ENCODE measurements at places on chromosomes 11 and 22.

- DNase-seq, result no peak
Measured at GRCh38 chr11:35629511-35629910, 11.3 kb downstream of the FJX1 start.

DNA sequence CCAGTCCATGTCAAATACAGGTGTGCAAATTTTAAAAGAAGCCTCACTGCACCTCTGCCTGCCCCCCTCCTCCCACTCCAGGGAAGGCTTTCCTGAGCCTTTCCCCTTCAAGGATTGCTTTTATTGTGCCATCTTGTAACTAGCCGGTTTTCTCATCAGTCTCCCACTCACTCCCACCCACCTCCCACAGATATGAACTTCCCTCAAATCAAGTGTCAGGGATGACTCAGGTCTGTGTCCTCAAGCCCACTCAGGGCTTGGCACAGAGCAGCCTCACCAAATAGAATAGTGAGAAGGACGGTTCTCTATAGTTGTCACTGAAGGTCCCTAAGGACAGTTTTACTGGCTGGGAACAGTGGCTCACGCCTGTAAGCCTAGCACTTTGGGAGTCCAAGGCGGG, 43.0 kb downstream of the THAP12 start:
- no peak for DNase-seq

DNA sequence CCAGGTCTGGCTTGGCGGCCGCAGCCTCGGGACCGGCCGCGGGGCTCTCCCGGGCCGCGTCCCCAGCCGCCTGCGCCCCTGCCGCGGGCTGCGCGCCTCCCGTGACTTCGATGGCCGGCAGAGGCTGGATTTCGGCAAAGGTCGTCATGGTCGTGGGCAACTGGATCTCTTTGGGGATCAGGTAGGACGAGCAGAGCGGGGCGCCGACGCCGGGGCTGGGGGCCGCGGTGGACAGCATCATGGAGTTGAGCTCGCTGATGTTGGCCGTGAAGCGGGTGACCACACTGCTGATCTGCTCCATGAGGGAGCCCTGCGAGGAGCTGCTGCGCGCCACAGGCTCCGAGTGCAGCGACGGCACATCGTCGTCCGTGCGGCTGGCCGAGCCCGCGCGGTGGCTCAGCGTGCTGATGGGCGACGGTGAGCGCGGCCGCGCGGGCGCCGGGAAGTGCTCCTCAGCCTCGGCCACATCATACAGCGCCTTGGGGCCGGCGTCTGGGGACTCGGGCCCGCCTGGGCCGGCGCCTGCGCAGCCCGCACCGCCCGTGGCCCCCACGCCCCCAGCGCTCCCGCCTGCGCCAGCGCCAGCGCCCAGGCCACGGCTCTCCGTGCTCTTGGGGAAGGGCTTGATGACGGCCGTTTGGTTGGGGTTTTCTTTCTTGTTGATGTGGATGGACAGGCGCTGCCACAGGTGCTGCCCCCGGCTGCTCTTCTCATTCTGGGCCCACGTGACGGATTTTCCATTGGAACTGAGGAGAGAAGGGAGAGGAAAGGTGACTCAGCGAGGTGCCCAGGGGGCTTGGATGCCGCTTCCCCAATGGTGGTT, 171.4 kb upstream of the CTSC start:
- DNase-seq, result no peak

- no peak for DNase-seq
Measured at GRCh38 chr11:65850217-65851082, 7.5 kb downstream of the CFL1 start.

DNA sequence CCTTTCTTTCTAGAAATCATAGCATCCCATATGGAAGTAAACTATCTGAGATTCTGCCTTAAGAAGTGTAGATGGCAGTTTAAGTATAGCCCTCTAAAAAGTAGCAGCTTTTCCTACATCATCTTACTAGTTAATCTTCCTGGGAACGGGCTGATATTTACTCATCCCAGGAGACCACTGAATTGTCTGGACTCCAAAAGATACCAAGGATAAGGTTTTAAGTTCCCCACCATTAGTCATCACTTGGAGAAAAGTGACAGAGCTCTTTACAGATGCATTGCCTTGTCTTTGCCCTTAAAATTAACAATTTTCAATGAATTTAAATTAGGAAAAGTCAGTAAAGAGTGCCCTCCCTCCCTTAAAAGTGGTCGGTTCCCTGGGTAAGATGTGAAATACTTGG, 129.5 kb downstream of the MAML2 start:
- no peak for DNase-seq

DNA sequence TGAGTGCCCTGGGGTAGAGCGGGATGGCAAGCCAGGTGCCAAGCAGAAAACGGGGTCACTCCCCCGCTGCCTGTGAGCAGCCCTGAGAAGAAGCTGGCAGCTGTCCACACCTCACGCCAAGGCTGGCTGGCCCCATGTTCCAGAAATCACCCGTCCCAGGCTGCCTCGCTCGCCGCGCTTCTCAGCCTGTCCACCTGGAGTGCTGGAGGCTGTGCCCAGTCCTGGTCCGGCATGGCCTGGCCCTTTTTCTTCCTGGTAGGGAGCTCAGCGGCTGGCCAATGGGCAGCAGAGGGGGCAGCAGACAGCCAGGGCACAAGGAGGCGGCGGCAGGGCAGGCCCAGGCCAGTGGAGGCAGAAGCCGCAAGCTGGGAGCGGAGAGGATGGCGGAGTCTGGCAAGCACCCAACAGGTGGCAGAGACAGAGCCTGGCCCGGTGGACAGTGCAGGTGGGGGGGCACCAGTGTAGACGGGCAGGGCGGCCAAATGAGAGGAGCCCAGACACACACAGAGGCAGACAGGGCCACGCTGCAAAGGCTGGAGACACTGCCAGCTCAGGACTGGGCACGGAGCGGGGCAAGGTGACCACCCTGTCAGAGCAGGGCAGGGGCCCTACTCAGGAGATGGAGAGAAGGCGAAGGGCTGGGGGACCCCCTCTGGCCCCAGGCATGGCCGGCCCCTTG, 37.2 kb upstream of the TH start:
- no peak for DNase-seq

- DNase-seq, result no peak
Measured at GRCh38 chr11:12045914-12046635, 37.6 kb upstream of the DKK3 start.

DNA sequence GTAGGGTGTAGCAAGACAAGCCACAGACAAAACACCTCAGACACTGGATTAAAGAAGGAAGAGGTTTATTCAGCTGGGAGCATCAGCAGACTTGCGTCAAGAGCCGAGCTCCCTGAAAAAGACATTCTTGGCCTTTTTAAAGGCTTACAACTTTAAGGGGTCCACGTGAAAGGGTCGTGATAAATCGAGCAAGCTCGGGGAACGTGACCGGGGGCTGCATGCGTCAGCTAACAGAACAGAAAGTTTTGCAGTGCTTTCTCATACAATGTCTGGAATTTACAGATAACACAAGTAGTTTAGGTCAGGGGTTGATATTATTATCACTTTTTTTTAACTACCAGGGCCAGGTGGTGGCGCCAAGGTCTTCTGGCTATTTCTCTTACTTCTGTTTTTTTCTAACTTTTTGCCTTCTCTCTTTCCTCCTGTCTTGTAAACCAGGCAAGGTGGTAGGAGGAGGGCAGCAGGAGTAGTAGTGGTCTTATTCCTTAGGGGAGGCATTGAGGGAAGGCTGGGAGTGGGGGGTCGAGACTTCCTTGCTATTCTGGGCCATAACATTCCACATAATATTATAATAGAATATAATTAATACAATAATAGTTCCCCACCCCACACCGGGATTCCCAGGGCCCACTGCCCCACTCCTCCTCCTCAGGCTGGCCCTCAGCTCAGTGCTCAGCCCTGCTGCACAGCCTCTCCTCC, 587 bp upstream of the ALDH3B1 start:
- DNase-seq, result peak; percentile 44

DNA sequence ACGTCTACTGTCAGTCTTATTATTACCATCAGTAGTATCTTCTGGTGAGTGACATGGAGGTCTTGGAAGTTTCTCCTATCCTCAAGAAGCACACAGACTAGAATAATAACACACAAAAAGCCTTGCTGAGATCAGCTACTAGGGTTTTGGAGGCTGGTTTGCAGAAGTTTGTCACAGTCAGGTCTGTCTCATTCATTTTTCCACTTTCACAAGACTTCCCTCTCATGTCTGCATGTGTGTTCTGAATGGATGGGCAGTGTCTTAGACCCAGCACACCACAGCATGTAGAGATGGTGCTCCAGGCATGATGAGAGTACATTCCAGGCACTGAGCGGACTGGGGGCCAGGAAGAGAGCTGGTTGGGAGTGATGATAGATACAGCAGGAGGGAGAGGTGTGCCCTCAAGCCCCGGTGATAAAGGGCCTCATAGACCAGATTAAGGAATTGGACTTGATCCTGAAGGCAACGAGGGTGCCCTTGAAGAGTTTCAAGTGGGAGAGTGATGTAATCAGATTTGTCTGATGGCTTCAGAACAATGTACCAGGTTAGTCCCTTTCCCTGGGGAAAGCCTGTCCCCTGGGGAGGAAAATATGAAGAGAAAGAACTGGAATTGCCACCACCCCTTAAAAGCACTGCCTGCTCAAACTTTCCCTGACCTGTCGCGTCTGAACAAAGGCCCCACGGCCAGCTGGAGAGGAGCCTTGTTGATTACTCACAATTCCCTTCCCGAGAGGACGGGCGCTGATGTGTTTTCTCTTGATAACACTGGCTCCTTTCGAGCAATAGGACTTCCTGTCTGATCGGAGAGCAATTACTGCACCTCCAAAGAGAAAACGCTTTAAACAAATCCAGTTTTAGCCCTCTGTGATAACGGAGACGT, 45.1 kb upstream of the LMO2 start:
- no peak for DNase-seq

DNA sequence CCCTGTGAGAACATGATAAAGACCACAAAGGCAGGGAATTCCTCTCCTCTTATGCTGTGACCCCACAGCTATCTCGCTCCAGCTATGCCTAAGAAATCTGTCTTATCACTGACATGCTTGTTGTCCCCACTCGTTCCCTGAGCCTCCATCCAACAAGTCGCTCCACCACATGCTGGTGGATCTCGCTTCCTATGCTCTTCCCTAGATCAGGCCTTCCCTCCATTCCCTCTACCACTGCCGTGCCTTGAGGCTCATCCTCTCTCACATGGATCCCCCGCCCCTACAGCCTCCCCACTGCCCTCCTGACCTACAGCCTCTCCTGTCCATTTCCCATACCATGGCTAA, 1.4 kb upstream of the DGAT2 start:
- DNase-seq, result no peak

DNA sequence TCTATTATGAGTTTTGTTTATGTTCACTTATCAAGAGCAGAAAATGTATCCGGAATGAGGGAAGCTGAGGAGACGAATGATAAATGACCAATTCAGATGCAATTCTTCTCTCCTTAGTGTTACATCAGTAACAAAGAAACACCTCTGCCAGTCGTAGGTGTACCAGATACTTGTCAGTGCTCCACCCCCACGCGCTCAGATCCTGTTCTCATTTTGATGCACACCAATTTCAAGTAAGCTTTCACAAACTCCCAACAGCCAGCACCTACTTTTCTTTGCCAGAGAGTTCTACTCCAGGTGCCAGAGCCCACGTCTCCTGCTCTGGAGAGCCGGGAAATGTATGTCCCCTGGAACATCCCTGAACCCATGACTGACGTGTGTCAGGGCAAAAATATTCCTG, 43.7 kb downstream of the OR8B12 start:
- DNase-seq, result no peak

- no peak for DNase-seq
Measured at GRCh38 chr11:61969391-61969758, 1.9 kb upstream of the FTH1 start.

DNA sequence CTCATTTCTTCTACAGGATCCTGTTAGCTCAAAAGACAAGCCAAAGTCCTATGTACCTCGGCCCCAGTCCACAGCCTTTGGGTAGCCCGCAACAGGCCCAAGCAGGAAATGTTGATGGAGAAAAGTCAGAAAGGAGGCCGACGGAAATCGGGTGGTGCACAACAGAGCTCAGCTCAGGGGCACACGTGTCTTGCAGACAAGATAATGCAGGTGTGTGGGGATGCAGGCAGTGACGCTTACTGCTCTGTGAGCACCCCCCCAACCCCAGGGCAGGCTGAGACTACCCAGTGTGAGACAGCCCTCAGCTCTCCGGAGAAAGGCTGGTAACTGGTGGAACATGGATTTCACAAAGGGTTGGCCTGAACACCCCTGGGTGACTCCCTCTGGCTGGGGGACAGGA, 4.3 kb upstream of the PDE2A start:
- no peak for DNase-seq

GRCh38 chr11:108938604-108939003, 273.7 kb downstream of the DDX10 start:
- DNase-seq, result no peak
